ENCODE measurements at places on chromosomes 3 and 15.

DNA sequence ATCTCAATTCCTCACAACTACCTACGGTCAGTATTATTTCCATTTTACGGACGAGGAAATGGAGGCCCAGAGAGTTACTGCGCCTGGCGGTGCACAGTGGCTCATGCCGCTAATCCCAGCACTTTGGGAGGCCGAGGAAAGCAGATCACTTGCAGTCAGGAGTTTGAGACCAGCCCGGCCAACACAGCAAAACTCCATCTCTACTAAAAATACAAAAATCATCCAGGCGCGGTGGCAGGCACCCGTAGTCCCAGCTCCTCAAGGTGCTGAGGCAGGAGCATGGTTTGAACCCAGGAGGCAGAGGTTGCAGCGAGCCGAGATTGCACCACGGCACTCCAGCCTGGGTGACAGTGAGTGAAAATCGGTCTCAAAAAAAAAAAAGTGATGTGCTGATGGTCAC is 187.3 kb downstream of the XXYLT1 start:
- DNase-seq, result no peak

DNA sequence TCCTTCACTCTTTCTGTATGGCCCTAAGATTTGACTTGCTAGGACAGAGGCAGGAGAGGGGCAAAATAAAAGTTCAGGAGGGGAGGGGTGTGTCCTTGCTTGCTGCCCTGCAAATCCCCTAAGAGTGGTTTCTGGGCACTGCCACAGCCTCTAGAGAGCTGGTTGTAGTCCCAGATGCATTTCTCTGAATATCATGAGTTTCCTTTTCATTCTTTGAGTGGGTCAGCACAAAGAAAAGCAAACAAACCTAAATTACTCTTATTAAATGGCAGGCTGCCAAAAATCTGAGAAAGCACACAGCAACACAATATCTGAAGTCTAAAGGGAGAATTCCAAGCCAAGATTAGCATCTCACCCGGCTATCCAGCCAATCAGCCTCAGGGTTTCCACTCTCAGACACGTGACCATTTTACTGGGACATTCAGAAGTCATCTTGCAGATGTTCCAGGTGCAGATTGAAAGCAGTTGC is 919.3 kb downstream of the TUSC7 start:
- no peak for DNase-seq

DNA sequence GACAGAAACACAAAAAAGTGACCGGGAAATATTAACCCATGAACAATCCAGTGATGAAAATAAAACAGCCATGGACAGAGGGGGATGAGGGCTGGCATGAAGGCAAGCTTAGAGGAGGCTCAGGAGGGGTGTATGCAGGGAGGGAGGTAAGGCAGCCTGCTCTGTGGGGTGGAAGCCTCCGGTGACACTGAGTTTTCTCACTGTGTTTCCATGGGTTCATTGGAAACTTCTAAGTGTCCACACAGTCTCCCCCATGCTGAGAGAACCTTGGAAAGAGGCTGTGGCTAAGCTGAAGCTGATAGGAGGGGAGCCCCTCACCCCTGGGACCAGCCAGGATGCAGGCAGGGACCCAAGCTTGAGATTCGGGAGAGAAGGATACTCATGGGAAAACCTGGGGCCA is 6.8 kb upstream of the SKOR1 start:
- DNase-seq, result no peak

GRCh38 chr3:141452045-141452444 is 34.8 kb upstream of the RASA2 start:
- DNase-seq, result no peak

DNA sequence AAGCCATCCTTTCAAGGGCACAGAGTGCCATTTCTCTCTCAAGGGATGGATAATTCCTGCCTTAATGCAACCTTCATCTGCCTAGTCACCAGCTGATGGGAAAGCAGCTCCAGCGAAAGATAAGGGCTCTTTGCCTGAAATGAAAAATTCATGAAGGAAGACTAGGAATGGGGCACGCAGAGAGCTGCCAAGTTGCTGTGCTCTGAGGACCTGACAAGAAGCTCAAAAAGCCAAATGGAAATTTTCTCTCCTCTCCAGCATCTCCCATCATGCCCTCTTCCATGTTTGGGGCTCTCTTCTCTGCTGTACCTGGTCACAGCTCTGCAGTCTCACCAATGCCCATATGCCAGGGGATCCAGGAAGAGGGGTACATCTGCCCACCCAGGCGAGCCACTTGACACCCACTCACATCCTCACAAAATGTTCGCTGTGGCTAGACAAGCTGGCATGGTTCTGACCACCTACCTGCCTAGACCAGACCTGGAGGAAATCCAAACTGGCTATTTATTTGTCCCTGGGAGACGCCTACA is 29.3 kb upstream of the ABHD2 start:
- DNase-seq, result no peak

- DNase-seq, result no peak
Measured at GRCh38 chr3:187734841-187735240, 10.4 kb downstream of the BCL6 start.

GRCh38 chr3:14467814-14468620 is 65.6 kb downstream of the SLC6A6 start:
- peak; percentile 9 for DNase-seq

GRCh38 chr3:69997631-69998307 is 1.8 kb upstream of the SAMMSON start:
- DNase-seq, result no peak

DNA sequence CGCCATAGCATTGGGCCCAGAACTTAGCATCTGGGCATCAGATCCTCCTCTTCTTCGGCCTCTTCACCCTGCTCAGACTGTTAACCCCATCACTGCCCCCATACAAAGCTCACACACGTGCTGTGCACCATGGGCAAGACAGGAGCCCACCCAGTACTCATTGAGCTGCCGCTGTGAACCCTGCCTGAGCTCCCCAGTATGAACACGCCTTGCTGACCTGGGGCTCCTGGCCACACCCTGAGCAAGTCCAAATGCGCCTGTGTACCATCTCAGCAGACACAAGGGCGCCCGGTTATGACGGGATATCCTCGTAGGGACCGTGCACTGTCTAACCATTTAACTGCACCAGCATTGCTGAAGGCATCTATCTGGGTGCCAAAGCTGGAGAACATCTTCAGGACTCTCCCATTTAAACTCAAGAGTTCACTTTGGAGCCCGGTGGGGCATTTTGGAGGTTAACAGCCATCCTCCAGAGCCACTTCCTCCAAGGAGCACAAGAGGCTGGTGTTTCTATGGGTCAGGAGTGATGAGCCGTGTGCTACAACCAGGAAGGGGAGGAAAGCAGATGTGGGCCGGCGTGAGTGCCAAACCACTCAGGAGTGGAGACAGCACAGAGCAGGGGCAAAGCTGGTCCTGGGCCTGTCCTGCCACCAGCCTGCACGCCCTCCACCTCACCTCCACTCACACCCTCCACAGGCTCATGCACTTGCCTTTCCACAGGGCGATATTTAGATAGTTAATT is 12.1 kb downstream of the PRR23E start:
- DNase-seq, result no peak

DNA sequence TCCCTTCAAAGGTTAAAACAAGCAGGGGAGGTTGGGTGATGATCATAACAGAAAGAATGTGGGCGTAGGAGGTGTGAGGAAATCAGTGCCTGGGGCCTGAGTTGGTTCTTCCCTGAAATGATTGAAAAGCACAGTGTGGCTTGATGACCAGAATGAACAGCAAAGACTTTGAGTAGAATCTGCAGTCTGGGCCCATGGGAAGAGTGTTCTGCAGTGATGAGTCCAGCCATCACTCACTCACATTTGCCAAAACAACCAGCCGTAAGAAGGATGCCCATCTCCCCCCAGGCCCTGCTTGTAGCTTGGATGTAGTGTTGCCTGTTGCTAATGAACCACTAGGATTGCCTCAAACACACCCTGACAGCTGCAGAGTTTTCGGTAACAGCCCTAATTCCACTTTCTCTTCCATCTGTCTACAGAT is 67.9 kb downstream of the VGLL3 start:
- DNase-seq, result no peak

DNA sequence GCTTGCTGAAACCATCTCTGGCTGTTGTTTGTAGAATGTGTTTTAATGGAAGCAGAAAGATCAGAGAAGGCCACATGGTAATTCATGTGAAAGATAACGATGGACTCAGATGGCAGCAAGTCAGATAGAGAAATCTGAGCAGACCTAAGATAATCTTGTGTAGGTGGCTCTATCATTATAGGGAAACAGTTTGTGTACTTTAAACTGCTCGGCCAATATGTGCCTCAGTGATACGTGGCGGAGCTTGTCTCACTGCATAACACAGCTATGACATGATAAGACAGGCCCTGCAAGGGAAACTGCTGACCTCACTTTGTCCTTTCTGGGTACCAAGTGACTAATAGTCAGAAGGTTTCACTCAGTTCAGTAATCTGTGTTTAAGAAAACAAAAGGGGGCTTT is 51.0 kb downstream of the MME start:
- DNase-seq, result no peak

DNA sequence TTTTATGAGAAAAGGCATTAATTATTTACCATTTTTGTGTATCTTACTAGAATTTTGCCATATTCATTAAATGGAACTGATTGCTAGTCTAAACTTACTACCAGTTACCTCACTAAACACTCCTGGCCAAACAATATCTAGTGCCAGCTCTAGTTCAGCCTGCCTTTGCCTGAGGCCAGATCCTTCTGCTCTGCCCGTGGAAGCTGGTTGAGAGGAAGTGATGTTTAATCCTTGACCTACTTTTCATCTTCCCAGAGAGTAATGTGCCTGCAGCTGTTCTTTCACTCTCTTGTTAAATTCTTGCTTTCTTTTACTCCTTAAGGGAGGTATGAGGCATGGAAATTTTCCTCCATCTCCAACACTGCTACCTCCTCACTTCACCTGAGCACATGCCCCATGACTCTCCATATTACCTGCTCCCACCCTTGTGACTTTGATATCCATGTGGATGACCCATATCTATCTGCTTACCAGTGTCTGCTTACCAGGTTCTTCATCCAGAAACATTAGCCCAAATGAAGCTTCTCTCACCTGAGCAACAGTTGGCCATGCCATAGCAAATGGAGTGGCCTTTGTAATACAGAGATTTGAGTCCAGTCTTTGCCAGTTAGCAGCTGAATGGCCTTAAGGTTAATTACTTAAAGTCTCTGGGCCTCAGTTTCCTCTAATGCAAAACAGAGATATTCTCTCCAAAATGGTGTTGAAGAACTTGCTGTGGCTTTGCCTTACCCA is 53.4 kb downstream of the UBE2E1 start:
- no peak for DNase-seq

DNA sequence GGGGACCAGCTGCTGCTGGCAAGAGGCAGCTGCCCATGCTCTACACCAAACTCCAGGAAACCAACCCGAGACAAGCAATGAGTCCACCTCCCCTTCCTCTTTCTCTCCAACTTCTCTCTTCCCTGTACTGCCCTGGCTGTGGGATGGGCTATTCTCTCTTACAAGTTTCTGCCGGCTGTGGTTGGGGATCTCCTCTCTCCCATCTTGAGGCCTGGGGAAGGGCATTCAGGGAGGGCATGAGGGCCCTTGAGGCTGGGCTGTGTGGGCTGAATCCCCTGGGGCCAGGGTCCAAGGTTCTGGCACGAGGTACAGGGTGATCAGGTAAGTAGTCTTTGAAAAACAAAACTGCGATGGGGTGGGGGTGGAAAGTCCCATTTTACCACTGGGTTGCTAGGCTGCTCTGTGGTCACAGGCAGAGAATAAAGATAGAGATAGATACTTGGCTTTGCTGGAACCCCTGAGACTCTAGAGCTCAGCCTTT is 32.3 kb upstream of the CTSH start:
- DNase-seq, result no peak

DNA sequence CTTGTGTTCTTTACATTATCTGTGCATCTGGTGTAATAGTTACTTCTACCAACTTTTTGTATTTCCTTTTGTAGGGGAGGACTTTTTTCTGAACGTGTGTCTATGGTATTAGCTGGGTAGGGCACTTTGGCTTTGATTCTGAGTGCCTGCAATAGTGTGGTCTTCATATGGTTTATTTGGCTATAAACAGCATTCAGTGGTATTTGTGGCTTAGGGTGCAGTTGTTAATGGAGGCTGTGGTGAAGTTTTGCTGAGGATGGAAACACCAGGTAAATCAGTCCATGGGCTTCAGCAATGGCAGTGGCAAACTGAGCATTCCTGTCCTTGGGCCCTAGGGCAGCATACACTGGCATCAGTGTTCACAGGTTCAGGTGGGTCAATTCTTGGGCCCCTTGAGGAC is 230.6 kb upstream of the CTNNB1 start:
- no peak for DNase-seq

DNA sequence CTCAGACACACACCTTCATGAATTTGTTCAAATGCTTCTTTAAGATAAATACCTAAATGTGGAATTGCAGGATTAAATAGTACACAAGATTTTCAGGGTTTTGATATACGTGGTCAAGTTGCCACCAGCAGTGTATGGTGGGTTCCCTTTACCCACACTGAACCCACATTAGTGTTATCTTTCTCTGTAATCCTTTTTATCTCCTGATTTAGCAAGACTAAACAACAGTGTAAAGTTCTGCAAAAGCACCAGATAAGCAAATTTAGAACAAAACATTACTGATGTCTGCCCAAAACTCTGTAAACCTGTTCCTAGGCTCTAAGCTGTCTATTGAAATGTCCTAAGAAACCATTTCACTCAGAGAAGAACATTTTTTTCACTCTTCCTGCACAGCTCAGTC is 352.9 kb downstream of the FHIT start:
- no peak for DNase-seq

DNA sequence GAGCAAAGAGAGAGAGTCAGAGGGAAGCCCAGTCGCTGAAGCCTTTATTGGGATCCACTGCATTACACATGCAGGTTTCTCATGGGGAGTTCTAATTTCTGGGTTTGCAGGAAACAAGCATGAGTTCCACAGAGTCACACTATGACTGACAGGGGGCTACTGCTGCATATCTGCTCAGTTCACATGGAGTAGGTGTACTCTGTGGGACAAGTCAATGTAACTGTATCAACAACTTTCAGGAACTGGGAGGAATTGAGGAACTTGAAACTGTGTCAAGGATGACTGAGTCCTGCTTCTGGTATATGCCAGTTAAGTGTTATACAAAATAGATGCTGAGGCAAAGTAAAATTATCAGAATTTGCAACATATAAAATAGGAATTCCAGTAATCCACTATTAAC is 110.8 kb downstream of the NPAP1 start:
- DNase-seq, result no peak

- no peak for DNase-seq
Measured at GRCh38 chr3:136326316-136326715, 76.2 kb downstream of the PCCB start.

DNA sequence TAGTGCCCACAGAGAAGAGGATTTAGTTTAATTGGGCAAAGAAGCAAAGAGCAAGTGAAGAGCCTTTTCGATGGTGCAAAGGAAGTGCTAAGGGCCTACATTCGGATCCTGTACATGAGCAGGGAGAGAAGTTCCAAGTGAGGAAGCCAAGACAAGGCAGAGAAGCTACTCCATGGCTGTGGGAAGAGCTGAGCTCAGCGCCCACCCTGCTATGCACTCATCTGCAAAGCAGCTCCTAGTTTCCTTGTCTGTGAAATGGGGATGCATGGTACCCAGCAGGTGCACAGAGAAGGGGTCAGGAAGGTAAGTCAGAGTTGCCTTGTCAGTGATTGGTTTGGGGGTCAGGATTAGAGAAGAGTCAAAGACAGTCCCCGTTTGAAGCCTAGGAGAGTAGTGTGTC is 126.5 kb downstream of the PDE8A start:
- DNase-seq, result no peak

- no peak for DNase-seq
Measured at GRCh38 chr15:70530906-70531305, 232.5 kb downstream of the UACA start.

- DNase-seq, result no peak
Measured at GRCh38 chr3:150020527-150020926, 49.8 kb upstream of the PFN2 start.
